Fibroblast of the conjunctiva (primary cell): ENCODE measurements at places on chromosomes 16 and 17.

- DNase-seq = no peak
Measured at GRCh38 chr17:28718333-28719020, 809 bp upstream of the RAB34 start.

- DNase-seq = no peak
Measured at GRCh38 chr17:20189302-20189701, 180.1 kb downstream of the SPECC1 start.

DNA sequence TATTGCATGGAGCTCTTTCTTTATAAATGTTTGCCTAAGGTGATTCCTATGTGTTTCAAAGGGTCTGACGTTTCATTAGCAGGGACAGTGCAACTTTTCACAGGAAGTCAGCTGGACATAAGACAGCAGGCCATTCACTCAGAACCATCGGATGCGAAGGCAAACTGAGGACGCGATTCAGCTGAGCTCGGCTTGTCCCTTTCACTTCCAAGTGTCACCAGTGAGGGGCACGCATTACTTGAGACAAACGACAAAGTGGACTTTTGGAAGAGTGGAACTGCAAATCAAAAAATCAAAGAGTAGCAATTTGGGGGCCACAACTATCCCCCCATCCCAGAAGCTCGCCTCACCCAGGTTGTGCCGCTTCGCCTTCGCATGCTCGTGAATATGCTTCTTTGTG, 14.6 kb downstream of the USP22 start:
- DNase-seq = no peak

DNA sequence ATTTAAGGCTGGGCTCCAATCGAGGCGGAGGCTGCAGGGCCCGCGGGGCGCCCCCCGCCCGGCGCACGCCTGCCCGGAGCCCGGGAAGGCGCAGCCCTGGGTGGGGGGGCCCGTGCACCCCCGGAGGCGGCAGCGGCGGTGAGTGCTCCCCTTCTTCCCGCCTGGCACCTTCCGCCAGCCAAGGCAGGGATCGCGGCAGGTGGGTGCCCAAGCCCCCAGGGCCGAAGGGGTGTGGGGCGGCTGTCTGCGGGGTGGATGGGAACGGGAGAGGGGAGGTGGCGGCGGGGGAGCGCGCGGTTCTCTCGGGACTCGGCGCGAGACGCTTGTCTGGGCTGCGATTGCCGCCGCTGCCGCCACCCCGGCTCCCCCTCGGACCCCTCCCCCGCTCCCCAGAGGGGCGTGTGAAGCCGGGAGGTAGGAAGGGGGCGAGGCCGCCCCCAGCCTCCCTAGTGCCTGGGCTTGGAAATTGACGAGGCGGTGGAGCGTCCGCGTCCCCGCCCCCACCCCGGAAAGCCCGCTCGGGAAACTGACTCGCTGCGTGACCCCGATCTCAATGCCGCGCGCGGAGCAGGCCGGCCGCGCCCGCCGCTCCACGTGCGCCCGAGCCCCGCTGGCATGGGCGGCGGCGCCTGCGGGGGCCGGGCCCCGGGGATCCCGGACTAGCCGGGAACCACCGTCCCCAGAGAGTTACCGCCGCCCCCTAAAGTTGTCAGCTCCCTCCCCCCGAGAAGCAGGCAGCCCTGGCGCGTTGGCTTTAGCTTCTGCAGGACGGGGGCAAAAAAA, 231.5 kb downstream of the MRTFB start:
- no peak for DNase-seq

DNA sequence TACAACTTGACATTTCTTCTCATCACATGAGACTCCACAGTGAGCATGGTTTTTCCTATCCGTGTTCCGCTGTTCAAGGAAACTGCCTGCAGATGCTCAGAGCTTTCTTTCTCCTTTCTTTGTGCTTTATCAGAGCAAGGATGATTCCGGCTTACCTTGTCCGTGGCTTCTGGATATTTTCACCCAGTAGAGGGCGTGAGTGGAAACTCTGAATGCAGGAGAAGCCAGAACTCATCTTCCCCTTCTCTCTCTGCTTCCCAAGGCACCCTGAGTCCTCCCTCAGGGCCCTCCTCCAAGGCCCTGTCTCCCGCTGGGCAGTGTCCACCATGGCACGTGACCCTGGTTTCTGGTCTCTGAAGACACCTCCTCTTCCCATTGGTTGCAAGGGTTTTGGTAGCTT, 721.1 kb upstream of the RBFOX1 start:
- DNase-seq = no peak

- no peak for DNase-seq
Measured at GRCh38 chr17:75899353-75899752, 2.6 kb upstream of the TRIM65 start.

GRCh38 chr16:49890876-49891275, 35.0 kb upstream of the ZNF423 start:
- no peak for DNase-seq

GRCh38 chr17:27469256-27469655, 13.0 kb downstream of the KSR1 start:
- no peak for DNase-seq
